A549 treated with RU486 at 1 μM for 4 hours (cell line): ENCODE measurements at places on chromosomes 5 and 9. TPM values are rescaled to one million over a fixed set of nuclear protein-coding genes. Genes with fewer than 3 reads are reported as not detected.

GHR gene
- total RNA-seq: 0.07 TPM in 1 of 5 replicates, not detected in the others

SLC6A18 gene
- not detected in 5 replicates for total RNA-seq

LSM11 gene
- 1.9 to 3.6 TPM (median 3.0 TPM) in 5 replicates for total RNA-seq

ELAVL2 gene
- 0.10 to 0.19 TPM in 2 of 5 replicates, not detected in the others for total RNA-seq

CARD6 gene
- total RNA-seq: 3.4 to 4.7 TPM (median 4.2 TPM) in 5 replicates

DMAC1 gene
- 30.8 to 94.3 TPM (median 69.0 TPM) in 5 replicates for total RNA-seq

QRFP gene
- not detected in 5 replicates for total RNA-seq

GALNT12 gene
- total RNA-seq: 3.1 to 5.1 TPM (median 4.7 TPM) in 5 replicates

PCA3 gene
- not detected in 5 replicates for total RNA-seq

POLR3G gene
- total RNA-seq: 12.6 to 19.9 TPM (median 14.5 TPM) in 5 replicates

FBXW2 gene
- 36.9 to 42.0 TPM (median 41.1 TPM) in 5 replicates for total RNA-seq

OR13D1 gene
- not detected in 5 replicates for total RNA-seq
